Ureter (tissue), 1 donor: ENCODE measurements at places on chromosomes 5 and 9.

DNA sequence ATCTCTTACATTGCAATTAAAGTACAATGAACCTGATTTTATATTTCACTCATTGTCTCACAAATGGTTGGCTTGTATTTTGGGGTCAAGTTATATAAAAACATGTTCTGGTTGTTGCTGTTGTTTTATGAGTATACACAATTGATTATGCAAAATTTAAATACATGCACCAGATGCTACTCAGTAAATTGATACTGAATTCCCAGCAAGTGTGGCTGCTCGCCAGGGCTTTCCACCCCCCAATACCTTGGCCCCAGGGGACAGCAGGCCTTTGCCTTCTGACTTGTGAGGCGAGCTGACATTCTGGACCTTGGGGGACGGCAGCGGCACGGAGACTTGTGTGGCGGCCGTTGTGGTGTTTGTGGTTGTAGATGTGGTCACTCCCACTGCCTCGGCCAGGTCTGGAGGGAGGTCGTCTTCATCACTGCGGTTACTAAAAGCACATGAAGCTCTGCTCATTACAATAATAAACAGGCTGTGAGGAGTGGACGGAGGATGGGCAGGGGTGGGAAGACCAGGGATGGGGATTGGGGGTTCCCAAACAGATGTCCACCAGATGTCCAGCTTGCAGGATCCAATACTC is 27.0 kb upstream of the FRRS1L start:
- no peak for DNase-seq

DNA sequence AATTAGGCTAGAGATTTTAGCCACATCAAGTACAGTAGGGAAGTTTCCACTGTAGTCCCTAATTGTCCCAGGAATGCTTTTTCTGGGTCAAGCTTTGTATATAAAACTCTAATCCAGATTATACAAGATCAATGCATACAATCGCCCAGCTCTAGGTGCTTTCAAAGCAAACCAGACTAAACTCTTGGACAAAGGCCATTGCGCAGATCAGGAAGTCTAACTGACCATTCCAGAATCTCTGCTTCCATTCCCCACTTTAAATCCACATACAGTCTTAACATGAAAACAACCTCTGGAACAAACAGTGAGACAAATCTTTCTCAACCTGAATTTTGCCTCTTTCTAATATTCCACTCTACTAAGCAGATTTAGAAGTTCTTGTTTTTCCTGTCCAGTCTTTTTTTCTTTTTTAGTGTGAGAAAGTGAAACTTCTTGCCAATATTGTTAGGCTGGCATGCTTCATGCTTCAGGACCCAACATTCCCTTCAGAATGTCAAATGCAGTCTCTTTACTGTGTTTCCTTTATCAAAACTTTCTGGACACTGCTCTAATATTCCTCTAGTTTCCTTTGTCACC is 76.1 kb downstream of the ITGA1 start:
- no peak for DNase-seq

DNA sequence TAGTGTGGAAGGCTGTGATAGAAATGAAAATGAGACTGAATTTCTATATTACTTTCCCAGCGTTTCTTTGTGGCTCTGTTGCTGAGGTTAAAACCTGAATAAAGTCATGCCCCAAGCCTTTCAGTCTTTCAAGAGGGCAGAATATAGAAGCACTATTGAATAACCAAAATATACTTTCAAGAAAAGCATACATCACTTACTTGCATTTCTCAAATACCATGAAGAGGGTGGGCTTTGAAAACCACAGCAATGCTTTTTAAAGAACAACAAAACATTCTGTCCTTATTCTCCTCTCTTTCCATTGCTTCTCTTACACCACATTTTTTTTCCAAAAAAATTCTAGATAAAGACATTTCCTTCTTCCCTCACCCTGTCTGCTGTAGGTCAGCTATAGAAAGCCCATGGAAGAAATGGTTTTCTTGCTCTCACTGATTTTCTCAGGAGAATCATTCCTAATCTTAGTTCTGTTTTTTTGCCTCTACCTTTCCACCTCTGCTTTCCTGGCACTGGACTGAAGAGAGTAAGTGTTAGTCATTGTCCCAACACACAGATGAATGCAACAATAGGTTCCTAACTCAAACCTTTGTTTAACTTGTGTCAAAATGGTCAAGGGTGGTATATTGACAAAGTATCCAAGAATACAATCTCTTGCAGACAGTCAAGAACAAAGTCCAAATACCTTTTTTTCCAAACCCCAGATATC is 51.6 kb downstream of the NUDT12 start:
- DNase-seq = no peak

DNA sequence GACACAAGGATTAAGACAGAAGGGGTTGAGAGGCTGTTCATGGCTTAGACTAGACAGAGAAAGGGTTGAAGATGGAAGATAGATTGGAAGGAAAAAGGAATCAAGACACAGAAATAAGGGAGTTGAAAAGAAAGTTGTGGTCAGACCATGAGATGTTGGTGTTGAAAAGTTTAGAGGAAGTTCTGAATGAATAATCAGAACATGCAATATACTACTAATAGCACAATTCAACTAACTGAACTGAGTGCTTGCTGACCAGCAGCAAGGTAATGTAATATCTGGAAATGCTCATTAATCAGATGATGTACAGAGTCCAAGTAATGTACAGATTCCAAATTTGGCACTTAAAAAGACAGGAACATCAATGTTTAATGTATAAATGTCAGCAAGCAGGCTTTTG is 10.6 kb upstream of the NNT start:
- DNase-seq = no peak

GRCh38 chr9:108743416-108743815 is 112.4 kb downstream of the ACTL7B start:
- no peak for DNase-seq

DNA sequence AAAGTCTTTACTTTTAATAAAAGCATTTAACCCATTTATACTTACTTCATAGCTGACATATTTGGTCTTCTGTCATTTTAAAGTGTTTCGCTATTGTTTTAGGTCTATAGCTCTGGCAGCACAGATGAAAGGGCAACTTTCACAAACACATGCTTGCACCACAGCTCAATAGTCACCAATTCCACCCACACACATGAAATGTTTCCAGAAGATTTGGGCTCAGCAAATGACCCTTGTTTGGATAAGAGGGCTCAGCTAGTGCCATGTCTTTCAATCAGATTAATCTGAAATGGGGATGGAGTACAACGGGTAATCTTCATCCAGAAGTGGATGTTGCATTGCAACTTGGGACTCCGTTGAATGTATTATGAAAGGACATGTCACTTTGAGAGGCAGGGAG is 176.0 kb downstream of the FGF18 start:
- no peak for DNase-seq

DNA sequence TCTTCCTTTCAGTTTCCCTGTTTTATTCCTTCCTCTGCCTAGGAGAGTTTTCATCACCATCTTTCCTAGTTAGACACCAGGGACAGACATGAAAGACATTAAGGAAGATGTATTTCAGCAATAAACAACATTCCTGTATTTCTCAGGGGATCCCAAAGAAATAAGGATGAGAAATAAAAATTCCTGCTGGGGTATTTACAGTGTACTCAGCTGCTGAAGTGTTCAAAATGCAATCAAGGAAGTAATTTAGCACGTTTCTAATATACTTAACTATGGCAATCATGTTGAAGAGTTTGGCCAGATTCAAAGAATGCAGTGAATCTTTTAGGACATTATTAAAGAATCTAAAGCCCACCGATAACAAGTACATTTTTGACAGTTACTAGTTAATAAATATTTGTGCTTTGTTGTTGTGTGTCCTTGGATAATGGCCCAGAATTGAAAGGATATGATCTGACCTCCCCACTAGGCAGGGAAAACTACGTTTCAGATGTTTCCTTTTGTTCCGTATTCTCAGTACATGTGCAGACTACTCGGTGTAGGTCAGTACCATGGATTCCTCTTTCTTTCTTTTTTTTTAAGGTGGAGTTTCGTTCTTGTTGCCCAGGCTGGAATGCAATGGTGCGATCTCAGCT is 46.8 kb downstream of the INIP start:
- DNase-seq = no peak

- DNase-seq = no peak
These were observed 913.1 kb downstream of the EFNA5 start for GRCh38 chr5:106757672-106758071.

DNA sequence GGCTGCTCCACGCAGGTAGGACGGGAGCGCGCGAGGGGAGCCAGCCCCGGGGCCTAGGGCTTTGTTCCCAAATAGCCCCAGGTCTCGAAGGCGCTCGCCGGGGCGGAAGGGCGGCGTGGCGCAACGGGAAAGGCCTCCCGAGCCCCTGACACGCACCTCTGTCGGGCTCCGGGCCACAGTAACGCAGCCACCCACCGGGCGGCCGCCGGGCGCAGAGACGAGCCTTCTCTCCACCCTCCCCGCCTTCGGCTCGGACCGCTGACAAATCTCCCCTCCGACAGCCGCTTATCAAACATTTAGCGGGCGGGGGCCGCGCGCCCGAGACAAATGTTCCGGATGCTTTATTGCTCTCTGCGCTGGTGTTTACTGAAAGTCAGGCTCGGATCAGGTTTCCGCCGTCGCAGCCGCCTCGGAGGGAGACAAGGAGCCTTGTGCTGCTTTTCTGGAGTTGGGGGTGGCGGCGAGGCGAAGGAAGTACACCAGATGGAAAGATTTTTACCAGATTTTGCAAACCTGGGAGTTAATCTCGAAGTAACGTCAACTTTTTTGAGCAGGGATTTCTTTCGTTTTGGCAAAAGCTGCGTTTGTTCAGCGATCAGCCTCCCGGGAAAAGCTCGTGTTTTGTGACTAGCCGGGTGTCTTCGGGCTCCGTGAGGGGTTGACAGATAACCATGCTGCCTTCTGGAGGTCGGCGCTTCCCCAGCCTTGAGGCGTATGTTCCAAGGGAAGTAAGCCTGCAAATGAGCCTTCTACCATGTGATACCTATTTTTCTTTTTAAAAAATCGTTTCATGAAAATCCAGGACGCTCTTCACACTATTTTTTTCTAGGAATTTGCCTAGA is 950 bp downstream of the RGMB start:
- peak; percentile 76 for DNase-seq

DNA sequence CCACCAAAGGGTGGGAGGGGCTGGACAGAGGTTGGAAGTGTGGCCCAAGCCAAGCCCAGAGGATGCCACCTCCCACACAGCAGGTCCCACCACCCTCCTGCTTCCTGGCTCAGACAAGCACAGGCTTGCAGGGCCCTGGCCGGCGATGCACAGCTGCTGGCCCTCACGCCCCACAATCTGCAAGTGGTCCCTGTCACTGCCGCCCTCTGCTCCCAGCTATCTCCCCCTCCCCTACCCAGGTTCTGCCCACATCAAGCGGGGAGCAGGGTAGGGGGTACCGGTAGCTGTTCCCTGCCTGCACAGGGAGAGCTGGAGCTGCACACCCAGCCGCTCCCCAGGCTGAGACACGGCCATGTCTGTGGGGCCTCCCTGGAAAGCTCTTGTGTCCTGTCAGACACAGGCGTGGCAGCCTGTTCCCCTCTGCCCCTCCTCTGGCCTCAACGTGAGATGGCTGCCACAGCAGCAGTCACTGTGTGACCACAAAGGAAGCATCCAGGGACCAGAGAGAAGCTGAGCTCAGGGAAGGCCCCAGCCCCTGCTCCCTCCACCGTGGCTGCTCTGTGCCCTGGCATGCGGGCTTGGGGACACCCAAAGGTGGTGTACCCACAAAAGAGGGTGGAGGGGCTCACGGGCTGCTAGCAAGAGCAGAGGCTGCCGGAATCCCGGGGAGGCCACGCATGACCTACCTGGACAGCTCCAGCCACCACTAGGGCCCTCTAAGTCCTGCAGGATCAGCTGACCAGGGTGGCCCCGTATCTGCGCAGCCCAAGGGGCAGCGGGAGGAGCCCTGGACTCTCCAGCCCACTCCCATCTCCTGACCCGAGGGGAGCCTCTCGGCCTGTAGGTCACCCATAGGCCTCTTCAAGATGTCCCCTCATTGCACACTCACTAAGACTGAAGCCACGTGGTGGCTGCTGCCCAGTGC is 10.9 kb upstream of the ZDHHC11 start:
- DNase-seq = no peak

GRCh38 chr5:179411161-179411841 is 66.0 kb upstream of the ADAMTS2 start:
- DNase-seq = no peak

DNA sequence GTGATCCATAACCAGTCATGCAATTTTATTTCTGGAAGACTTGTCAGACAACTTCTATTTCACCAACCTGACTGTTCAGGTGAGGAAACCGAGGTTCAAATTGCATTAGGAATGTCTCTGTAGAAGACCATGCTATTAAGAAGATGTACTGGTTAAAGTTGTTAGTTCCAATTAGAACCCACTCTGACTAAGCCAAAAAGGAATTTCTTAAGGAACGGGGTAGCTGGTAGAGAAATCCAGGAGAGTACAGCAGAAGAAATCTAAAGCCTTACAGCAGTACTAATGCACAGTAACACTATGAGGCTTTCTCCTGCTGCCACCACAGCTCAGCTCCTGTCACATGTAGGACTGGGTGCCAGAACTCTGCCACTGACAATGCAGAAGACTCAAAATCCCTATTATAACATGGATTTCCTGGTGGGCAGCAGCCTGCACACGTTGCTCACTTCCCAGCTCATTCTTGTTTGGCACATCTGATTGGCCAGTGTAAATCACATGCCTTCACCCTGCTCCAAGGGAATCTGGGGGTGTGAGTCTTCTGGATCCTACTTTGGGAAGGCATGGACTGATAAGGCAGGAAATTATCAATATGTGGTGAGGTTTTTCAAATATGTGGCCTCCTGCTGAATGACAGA is 37.1 kb downstream of the CAST start:
- no peak for DNase-seq

DNA sequence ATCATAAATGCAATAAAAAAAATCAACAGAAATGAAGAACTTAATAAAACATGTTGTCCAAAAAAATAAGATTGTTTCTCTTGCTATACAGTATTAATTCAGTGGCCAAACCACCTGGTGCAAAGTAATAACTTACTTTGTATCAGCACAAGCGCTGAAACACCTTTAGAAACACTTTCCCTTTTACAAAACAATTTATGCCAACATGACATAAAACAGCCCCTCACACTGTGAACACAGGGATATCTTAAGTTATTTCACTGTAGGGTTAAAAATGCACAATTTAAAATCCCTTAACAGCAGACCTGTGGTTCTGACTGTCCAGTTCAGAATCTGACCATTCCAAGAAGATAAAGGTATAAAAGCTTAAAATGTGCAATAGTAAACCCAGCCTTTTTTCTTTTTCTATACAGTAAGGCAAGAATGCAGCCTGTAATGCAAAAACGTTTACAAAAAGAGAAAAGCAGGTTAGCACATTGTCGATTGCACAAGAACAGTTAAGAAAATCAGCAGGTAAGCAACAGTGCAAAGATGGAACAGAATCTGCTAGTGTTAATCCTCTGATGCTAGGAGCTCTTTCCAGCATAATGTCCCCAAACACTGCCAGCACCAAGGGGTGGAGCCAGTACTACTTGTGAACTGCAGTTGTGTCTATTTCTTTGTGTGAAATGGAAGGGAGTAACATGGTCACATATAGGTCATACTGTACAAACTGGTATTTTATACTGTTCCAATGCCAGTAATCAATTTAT is 21.6 kb downstream of the RAB14 start:
- DNase-seq = no peak

- no peak for DNase-seq
These were observed 57.4 kb downstream of the NFIB start for GRCh38 chr9:14256588-14256987.
